ENCODE measurements at places on chromosomes 1 and 21.

- DNase-seq, result peak; percentile 55
These were observed 90.6 kb downstream of the HIVEP3 start for GRCh38 chr1:41827991-41828570.

- DNase-seq, result no peak
These were observed 6.3 kb downstream of the TAF5L start for GRCh38 chr1:229619614-229620013.

GRCh38 chr1:209377995-209378394 is 205.5 kb upstream of the CAMK1G start:
- DNase-seq, result no peak

DNA sequence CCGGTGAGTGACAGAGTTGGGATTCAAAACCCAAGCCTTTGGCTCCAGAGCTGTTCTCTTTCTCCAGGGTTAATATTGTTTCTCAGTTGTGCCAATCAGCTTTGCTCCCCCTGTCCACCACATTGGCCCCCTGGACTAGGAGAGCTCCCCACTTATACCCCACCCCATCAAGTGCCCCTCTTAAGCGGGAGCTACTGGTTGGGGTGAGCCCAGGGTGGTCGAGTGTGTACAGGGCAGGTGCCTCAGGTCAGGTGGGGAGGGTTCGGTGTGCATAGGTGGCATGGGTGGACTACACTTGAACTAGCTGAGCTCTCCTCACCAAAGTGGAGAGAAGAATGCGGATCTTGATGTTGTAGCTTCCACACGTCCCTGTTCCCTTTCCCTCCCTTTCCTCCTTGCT is 14.2 kb downstream of the KCNA2 start:
- no peak for DNase-seq

DNA sequence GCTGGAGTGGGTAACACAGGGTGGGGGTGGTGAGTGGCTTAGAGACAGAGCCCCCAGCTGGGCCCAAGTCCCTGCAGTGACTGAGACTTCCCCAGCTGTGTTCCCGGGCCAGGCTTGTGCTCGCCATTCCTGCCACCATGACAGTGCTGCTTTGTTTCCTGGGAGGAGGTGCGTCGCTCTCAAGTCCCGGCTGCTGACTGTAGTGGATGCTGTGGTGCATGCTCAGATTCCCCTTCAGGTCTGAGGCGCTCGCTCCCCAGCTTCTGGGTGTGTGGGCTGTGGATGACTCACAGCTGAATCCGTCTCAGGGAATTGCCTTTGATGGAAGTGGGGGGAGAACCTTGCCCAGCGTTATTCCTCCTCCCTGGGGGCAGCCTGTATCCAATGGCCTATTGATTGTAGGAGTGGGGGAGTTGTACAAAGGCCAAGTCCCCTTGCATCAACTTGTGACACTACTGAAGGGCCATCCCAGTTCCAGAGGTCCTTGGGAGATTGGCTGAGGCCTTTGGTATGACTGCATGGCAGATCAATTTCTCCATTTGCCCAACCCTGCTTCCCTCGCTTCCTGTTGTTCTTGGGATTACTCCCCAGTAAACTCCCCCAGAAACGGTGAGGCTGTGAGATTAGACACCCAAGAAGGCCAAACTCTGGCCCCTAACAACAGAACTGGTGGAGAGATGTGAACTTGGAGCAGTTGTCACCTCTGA is 17.8 kb upstream of the POU3F1 start:
- DNase-seq, result peak; percentile 51

GRCh38 chr1:223700942-223701637 is 11.2 kb upstream of the CAPN2 start:
- peak; percentile 96 for DNase-seq

GRCh38 chr1:14615549-14616218 is 17.2 kb downstream of the KAZN start:
- no peak for DNase-seq

Data from AG10803 (cell line).